Left ventricle myocardium superior (tissue), 1 donor: ENCODE measurements at places on chromosomes 3 and 15. TPM values are rescaled to one million over a fixed set of nuclear protein-coding genes. Genes with fewer than 3 reads are reported as not detected.

The CCR9 gene
- total RNA-seq, result not detected

The TTLL13 gene
- 0.20 TPM for total RNA-seq

The ACKR2 gene
- total RNA-seq, result 0.92 TPM

The CFAP92 gene
- 0.27 TPM for total RNA-seq

The LYZL4 gene
- total RNA-seq, result not detected

The PPP4R2 gene
- 53.1 TPM for total RNA-seq

The TRIM71 gene
- total RNA-seq, result not detected

The CHDH gene
- 12.7 TPM for total RNA-seq
